ENCODE measurements at places on chromosomes 1 and 21. TPM values are rescaled to one million over a fixed set of nuclear protein-coding genes. Genes with fewer than 3 reads are reported as not detected.

The WDR26 gene
- total RNA-seq, result 110 TPM

The TSPAN1 gene
- total RNA-seq, result 0.28 TPM

DNA sequence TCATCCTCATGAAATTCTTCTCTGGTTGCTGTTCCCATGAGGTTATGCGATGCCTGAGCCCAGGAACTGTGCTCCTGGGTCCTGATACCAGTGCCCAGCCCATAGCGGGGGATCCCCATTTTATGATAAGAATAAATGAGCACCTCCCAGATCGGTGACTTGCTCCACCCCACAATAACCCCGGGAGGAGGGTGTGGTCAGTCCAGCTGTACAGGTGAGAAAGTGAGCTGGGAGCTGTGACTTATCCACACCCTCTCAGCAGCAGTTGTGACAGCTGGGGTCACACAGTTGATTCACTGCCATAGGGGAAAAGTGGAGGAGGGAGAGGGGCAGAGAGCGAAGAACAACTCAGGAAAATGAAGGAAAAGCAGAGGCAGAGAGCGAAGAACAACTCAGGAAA is 33.4 kb downstream of the OR2G3 start:
- H3K36me3 ChIP-seq, result no peaks in the 10 kb centered on the region
- no peak overlapping the region for H3K27ac ChIP-seq
- peaks cover 5% of the 10 kb centered on the region for H3K4me1 ChIP-seq

The DDAH1 gene
- total RNA-seq, result 68.1 TPM

The DYNLT5 gene
- 36.1 TPM for total RNA-seq

The SEC16B gene
- 3.7 TPM for total RNA-seq

- no peak for DNase-seq
- H3K4me1 ChIP-seq, result peaks cover 13% of the 10 kb centered on the region
- H3K27ac ChIP-seq, result no peak overlapping the region
Measured at GRCh38 chr1:3415260-3416090, 39.0 kb upstream of the ARHGEF16 start.

The KCND3 gene
- 9.5 TPM for total RNA-seq

DNA sequence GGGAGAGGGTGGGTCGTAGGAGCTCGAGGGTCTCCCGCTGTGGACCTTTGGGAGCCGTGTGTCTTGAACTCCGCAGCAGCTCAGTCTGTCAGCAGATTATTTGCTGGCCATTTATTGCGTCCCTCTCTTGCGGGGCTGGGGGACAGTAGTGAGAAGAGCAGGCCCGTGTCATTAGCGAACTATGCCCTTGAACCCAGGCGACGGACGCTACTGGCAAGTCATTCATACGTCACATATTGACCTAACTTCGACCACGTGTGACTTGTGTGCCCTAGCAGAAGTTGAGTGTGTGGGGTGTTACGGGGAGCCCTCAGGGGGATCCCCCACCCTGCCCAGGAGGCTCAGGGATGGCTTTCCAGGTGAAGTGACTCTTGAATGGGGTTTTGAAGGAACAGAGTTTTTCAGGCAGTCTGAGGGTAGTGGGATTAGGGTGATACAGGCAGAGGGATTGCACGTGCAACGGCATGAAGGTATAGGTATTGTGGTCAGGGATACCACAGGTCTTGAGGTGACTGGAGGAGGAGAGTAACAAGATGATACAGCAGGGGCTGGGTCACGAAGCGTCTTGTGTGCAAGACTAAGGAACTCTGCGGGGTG is 13.0 kb downstream of the RCC1 start:
- H3K36me3 ChIP-seq, result peaks cover 8% of the 10 kb centered on the region
- peaks cover 17% of the 10 kb centered on the region for H3K4me1 ChIP-seq
- H3K4me3 ChIP-seq, result peak overlapping the region; percentile 33
- no peak overlapping the region for H3K27ac ChIP-seq
- no peaks in the 10 kb centered on the region for H3K27me3 ChIP-seq

- H3K27ac ChIP-seq, result no peak overlapping the region
- H3K4me1 ChIP-seq, result no peaks in the 10 kb centered on the region
- no peaks in the 10 kb centered on the region for H3K27me3 ChIP-seq
- H3K4me3 ChIP-seq, result no peak overlapping the region
- no peak for DNase-seq
Measured at GRCh38 chr1:227174164-227174563, 144.1 kb downstream of the CDC42BPA start.

The RNU1-1 gene
- 4,182 TPM for total RNA-seq

The PGBD2 gene
- total RNA-seq, result 7.8 TPM

GRCh38 chr1:1285611-1286311 is 5.5 kb downstream of the SCNN1D start:
- H3K27me3 ChIP-seq, result no peaks in the 10 kb centered on the region
- H3K36me3 ChIP-seq, result peaks cover 29% of the 10 kb centered on the region
- no peak for DNase-seq
- no peak overlapping the region for H3K4me3 ChIP-seq
- H3K27ac ChIP-seq, result no peak overlapping the region
- H3K4me1 ChIP-seq, result peaks cover 11% of the 10 kb centered on the region

GRCh38 chr1:41576620-41577019 is 92.1 kb upstream of the EDN2 start:
- H3K4me1 ChIP-seq, result peaks cover 8% of the 10 kb centered on the region
- H3K27ac ChIP-seq, result no peak overlapping the region
- no peak for DNase-seq

DNA sequence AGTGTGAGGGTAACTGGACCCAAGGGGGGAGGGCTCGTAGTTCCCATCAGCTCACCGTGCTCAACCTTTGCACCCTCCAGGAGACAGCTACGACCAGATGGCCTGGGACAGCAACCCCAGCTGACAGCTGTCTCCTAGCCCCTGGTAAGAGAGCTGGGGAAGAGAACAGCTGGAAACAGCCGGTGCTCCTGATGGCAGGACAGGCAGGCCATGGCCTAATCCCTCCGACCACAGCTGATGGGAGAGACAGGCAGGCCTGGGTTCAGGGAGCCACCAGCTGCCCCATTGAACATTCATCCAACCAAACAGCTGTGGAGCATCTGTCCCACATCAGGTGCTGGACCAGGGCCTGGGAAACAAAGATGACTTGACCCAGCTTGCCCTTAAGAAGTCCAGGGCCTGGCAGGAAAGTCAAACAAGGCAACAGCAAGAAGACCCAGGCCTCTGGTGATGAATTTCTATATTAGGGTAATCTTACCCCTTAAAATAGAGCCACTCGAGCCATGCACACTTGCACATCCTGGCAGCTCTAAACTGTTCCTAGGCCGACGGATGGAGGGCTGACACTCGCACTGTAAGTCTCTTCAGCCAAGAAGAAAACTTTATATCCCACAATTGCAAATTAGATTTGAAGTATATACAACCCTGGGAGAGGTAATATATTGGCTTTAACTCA is 12.2 kb downstream of the OLFML2B start:
- H3K36me3 ChIP-seq, result no peaks in the 10 kb centered on the region
- peaks cover 5% of the 10 kb centered on the region for H3K4me1 ChIP-seq
- H3K4me3 ChIP-seq, result no peak overlapping the region
- no peak for DNase-seq
- H3K27ac ChIP-seq, result no peak overlapping the region
- H3K27me3 ChIP-seq, result no peaks in the 10 kb centered on the region

- no peak for DNase-seq
- H3K4me1 ChIP-seq, result peaks cover 5% of the 10 kb centered on the region
- H3K4me3 ChIP-seq, result no peak overlapping the region
- H3K27me3 ChIP-seq, result no peaks in the 10 kb centered on the region
- no peak overlapping the region for H3K27ac ChIP-seq
- no peaks in the 10 kb centered on the region for H3K36me3 ChIP-seq
Measured at GRCh38 chr1:112141301-112141700, 151.8 kb upstream of the KCND3 start.

The ZNF648 gene
- total RNA-seq, result 0.99 TPM

DNA sequence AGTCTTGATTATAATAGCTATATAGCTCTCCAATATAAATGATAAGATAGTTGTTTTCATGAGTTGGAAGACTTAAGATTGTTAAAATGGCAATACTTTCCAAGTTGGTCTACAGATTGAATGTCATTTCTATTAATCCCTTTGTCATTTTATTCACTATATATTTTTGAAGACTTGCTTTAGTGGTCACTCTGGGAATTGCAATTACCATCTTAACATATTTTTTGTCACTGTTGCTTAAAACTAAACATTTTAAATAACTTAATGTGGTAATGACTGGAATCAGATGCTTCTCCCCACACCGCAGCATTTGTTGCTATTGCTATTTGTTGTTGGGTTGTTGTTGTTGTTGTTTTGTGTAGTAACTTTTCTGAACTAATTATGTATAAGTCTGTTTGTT is 1592.9 kb downstream of the MRPL39 start:
- no peak overlapping the region for H3K4me3 ChIP-seq
- H3K4me1 ChIP-seq, result no peaks in the 10 kb centered on the region
- H3K27me3 ChIP-seq, result no peaks in the 10 kb centered on the region
- no peak overlapping the region for H3K27ac ChIP-seq
- no peak for DNase-seq
